ENCODE measurements at places on chromosomes 7 and 10. TPM values are rescaled to one million over a fixed set of nuclear protein-coding genes. Genes with fewer than 3 reads are reported as not detected.

GRCh38 chr10:79532-80215 is 30.6 kb upstream of the TUBB8 start:
- H3K4me3 ChIP-seq: no peak overlapping the region
- no peaks in the 10 kb centered on the region for H3K4me1 ChIP-seq
- H3K36me3 ChIP-seq: no peaks in the 10 kb centered on the region
- no peak overlapping the region for H3K27ac ChIP-seq
- no peak for DNase-seq

DNA sequence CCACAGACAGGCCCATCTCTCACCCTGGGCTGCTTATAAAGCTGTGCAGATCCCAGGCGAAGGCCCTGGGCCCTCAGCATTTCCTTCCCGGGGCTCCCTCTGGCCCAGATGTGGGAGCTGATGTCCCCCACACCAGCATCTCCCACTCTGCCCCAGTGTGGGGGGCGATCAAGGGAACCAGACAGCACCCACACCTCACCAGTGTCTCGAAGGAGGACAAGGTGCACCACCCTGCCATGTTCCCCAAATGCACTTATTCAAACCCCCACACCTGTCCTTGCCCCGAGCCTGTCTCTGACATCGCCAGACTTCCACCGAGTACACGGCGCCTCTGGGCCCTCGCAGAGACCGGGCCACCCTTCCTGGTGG is 19.6 kb downstream of the DPYSL4 start:
- no peak overlapping the region for H3K4me3 ChIP-seq
- DNase-seq: no peak
- H3K27me3 ChIP-seq: no peaks in the 10 kb centered on the region
- no peak overlapping the region for H3K27ac ChIP-seq

GRCh38 chr7:121085922-121086321 is 97.4 kb downstream of the CPED1 start:
- H3K4me1 ChIP-seq: peaks cover 63% of the 10 kb centered on the region
- DNase-seq: peak; percentile 41
- no peak overlapping the region for H3K4me3 ChIP-seq
- no peaks in the 10 kb centered on the region for H3K36me3 ChIP-seq
- peak overlapping the region; percentile 88 for H3K27ac ChIP-seq

GRCh38 chr10:103470761-103471653 is 8.0 kb downstream of the CALHM3 start:
- H3K27ac ChIP-seq: no peak overlapping the region
- no peaks in the 10 kb centered on the region for H3K36me3 ChIP-seq

Gene SHH
- not detected for total RNA-seq

DNA sequence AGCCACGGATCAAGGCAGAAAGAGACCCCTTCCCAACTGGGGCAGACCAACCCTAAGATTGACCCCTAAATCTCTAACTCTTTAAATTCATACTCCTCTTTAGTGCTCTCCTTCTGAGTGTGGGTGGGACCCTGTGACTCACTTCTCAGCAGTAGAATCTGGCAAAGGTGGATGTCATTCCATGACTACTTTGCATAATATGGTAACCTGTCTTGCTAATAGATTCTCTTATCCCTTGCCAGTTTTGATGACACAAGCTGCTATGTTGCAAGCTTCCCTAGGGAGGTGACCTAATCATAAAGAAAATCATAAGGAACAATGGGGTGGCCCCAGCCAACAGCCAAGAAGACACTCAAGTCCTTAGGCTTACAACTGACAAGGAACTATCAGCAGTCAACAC is 155.4 kb upstream of the VWC2 start:
- H3K4me1 ChIP-seq: no peaks in the 10 kb centered on the region
- H3K27ac ChIP-seq: no peak overlapping the region
- H3K27me3 ChIP-seq: no peaks in the 10 kb centered on the region
- H3K36me3 ChIP-seq: no peaks in the 10 kb centered on the region
- no peak overlapping the region for H3K4me3 ChIP-seq
- no peak for DNase-seq

Gene EPHB6
- total RNA-seq: 0.82 TPM

Gene CARD11
- 0.50 TPM for total RNA-seq

DNA sequence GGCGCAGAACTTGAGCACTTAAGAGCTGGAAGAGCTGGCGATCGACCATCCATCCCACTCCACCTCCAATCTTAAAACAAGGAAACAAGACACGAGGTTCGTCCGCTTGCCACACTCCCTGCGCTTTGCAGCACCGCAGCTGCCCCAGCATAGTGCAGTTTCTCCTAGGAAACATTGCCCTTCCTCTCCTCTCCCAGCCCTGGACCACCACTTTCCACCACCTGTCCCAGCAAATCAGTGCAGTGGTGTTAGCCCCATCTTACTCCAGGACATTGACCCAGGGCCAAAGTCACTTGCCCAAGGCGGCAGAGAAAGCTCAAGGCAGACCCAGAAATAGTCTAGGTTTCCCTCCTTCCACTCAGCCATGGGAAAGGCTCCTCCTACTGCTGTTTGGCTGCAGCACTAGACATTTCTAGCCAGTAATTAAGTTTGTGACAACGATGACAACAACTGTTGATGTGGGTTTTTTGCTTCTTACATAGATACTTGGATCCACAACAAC is 1.5 kb upstream of the PARD3 start:
- H3K36me3 ChIP-seq: peaks cover 4% of the 10 kb centered on the region
- H3K27me3 ChIP-seq: no peaks in the 10 kb centered on the region
- DNase-seq: peak; percentile 27
- H3K27ac ChIP-seq: no peak overlapping the region
- peak overlapping the region; percentile 94 for H3K4me3 ChIP-seq
- peaks cover 18% of the 10 kb centered on the region for H3K4me1 ChIP-seq

- peak overlapping the region; percentile 83 for H3K27ac ChIP-seq
- H3K36me3 ChIP-seq: peaks cover 58% of the 10 kb centered on the region
- H3K4me1 ChIP-seq: peaks cover 29% of the 10 kb centered on the region
Measured at GRCh38 chr10:79347894-79348639, 798 bp downstream of the PPIF start.

Gene LIPK
- not detected for total RNA-seq

Gene TRPV6
- not detected for total RNA-seq

DNA sequence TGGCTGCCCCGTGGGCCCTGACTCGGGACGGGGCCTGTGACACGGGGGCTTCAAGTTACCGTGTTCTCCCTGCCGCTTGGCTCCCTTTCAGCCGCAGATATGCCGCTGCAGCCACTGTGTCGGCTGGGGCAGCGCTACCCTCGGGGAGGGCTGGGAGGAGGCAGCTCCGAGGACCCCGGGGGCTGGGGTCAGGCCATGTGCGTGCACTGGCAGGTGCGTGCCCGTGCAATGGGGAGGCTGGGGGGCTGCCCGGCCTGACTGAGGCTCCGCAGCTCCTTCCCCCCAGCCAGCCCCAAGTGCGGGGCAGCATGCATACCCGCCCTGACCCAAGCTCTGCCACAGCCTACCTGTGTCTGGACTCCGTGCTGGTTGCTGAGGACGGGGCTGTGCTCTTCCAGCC is 29.2 kb downstream of the KNDC1 start:
- H3K27ac ChIP-seq: no peak overlapping the region
- H3K4me3 ChIP-seq: no peak overlapping the region
- peaks cover 23% of the 10 kb centered on the region for H3K27me3 ChIP-seq
- H3K36me3 ChIP-seq: no peaks in the 10 kb centered on the region
- H3K4me1 ChIP-seq: no peaks in the 10 kb centered on the region

Gene C10orf95
- not detected for total RNA-seq

DNA sequence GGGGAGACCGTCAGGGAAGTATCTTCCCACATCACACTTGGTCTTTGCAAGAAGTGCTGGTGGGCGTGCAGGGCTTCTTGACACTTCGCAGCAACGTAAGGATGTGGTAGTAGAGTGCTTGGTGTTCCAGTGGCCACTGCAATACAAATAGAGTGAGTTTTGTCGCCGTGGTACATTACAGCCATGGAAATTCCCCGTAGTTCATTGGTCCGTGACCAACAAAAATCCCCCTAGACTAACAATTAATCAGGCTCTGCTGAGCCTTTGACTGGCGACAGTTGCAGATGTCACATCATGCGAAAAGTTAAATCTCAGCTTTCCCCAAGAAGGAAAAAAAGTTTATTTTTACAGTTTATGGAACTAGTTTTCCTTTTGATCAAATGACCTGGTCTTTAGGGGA is 134.7 kb downstream of the MGMT start:
- no peak overlapping the region for H3K4me3 ChIP-seq
- no peak overlapping the region for H3K27ac ChIP-seq
- H3K27me3 ChIP-seq: no peaks in the 10 kb centered on the region
- H3K4me1 ChIP-seq: no peaks in the 10 kb centered on the region
- no peaks in the 10 kb centered on the region for H3K36me3 ChIP-seq

DNA sequence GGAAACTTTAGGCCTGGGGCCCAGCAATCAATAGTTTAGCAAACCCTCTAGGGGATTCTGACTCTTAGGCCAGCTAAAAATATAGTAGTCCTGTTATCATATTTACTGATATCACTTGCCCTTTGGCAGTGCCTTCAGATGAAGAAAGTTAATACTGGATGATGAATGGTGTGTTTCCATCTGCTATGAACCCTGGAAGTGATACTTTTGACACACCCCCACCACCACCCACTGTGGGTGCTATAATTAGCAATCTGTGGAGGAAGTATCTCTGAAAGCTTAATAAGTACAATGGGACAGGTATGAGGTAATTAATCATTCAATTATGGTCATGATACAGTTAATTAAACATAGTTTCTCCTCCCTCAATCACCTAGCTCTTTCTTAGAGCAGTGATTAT is 90.4 kb upstream of the LRRTM3 start:
- DNase-seq: no peak
- no peaks in the 10 kb centered on the region for H3K36me3 ChIP-seq

- H3K4me1 ChIP-seq: peaks cover 32% of the 10 kb centered on the region
- peak; percentile 78 for DNase-seq
- H3K4me3 ChIP-seq: no peak overlapping the region
- H3K27ac ChIP-seq: peak overlapping the region; percentile 46
Measured at GRCh38 chr7:28062197-28062991, 118.2 kb downstream of the JAZF1 start.

Gene GBX1
- total RNA-seq: not detected

Gene TAS2R41
- not detected for total RNA-seq

GRCh38 chr7:26147030-26147429 is 5.0 kb upstream of the NFE2L3 start:
- H3K4me1 ChIP-seq: peaks cover 20% of the 10 kb centered on the region
- no peak overlapping the region for H3K4me3 ChIP-seq
- no peaks in the 10 kb centered on the region for H3K27me3 ChIP-seq
- H3K27ac ChIP-seq: no peak overlapping the region
- H3K36me3 ChIP-seq: no peaks in the 10 kb centered on the region

DNA sequence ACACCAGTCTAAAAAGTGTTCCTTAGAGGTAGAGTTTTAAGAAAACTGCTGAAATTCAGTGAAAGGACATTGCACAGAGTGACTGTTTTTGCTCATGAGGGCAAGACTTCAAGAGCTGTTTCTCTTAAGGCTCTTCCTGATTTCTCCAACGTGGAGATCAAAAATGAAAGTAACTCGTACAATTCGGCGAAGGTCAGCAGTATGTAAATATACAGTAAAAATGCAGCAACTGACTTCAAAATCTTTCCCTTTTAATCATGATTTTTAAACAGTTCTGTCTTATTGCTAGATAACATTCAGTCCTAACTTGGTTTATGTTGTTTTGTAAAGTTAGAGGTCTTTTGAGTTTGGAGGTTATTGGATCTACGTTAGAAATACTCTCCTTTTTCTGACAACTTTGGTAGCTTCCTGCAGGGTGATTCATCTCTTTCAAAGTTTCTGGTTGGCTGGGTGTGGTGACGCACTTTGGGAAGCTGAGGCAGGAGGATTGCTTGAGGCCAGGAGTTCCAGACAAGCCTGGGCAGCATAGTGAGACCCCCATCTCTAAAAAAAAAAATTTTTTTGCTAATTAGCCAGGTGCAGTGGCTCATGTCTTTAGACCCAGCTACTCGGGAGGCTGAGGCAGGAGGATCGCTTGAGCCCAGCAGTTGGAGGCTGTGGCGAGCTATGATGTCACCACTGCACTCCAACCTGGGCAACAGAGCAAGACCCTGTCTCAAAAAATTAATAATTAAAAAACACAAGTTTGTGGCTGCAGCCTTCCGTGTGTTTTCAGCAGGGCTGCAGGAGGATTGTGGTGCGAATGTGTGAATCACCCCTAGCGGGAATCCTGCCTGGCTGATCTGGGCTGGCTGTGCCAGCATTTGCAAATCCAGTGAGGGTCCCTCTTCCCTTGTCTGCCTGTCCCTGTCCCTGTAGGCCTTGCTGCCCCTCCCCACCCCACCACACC is 29.2 kb upstream of the AP5Z1 start:
- peak overlapping the region; percentile 90 for H3K27ac ChIP-seq
- H3K27me3 ChIP-seq: no peaks in the 10 kb centered on the region
- peaks cover 27% of the 10 kb centered on the region for H3K4me1 ChIP-seq
- peak; percentile 92 for DNase-seq
- peaks cover 30% of the 10 kb centered on the region for H3K36me3 ChIP-seq
- H3K4me3 ChIP-seq: peak overlapping the region; percentile 31

Gene OR6B1
- not detected for total RNA-seq

Gene GRIFIN
- not detected for total RNA-seq

DNA sequence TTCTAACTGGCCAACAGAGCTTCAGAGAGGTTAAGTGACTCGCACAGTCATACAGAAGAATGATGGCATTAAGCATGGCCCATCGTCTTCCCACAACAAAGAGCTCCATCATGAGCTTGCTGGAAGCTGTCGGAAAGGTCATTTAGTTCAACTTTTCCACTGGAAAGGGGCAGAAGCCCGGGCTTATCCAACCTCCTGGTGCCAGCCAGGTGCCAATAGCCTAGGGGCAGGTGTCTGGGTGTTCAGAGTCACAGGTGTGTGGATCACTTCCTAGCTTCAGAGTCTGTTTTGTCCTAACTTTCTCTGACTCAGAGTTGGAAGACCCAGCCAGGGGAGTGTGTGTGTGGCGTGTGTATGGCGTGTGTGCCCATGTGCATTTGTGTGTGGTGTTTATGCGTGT is 1.3 kb upstream of the TRPV6 start:
- H3K4me3 ChIP-seq: no peak overlapping the region
- H3K36me3 ChIP-seq: no peaks in the 10 kb centered on the region
- DNase-seq: no peak
- H3K27ac ChIP-seq: no peak overlapping the region
- H3K4me1 ChIP-seq: no peaks in the 10 kb centered on the region
- H3K27me3 ChIP-seq: no peaks in the 10 kb centered on the region

GRCh38 chr7:128849804-128850490 is 12.7 kb upstream of the ATP6V1F start:
- no peaks in the 10 kb centered on the region for H3K4me1 ChIP-seq
- no peaks in the 10 kb centered on the region for H3K27me3 ChIP-seq
- no peak overlapping the region for H3K27ac ChIP-seq
- no peak for DNase-seq
- peaks cover 94% of the 10 kb centered on the region for H3K36me3 ChIP-seq

DNA sequence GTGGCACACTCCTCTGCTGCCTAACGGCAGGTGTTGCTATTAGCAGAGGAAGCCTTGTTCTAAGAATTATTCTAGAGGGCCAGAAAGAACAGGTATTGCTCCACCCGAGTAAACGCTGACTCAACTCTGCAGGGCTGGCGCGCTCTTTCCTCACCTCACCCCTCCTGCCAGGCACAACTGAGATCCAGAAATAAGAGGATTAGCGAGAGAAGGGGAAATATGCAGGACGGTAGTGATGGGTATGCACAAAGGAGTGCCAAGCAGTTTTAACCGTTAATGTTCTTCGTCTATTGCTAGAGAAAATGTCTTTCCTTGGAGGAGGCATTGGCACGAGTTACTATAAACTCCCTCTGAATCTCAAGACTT is 369 bp upstream of the SCIN start:
- peak overlapping the region; percentile 3 for H3K4me3 ChIP-seq
- H3K27ac ChIP-seq: no peak overlapping the region
- H3K27me3 ChIP-seq: peaks cover 13% of the 10 kb centered on the region
- no peak for DNase-seq

Gene CRPPA
- 4.4 TPM for total RNA-seq

Data from SJSA1 (cell line).